Subcutaneous adipose tissue (tissue), 4 donors: ENCODE measurements at places on chromosomes 4 and X. TPM values are rescaled to one million over a fixed set of nuclear protein-coding genes. Genes with fewer than 3 reads are reported as not detected.

SPANXD gene
- not detected for total RNA-seq

SLITRK2 gene
- 0.94 TPM for total RNA-seq

NMU gene
- not detected for total RNA-seq

PABPC4L gene
- total RNA-seq, result 1.3 TPM

CYSLTR1 gene
- 6.8 TPM for total RNA-seq

GRIA2 gene
- total RNA-seq, result not detected

BEX2 gene
- total RNA-seq, result 1.3 TPM

SHROOM4 gene
- 16.6 TPM for total RNA-seq

MAP9 gene
- 7.5 TPM for total RNA-seq

KLHL13 gene
- 1.8 TPM for total RNA-seq

RIBC1 gene
- 0.51 TPM for total RNA-seq

FHIP1A gene
- total RNA-seq, result 0.34 TPM

ZNF718 gene
- 7.2 TPM for total RNA-seq

SERPINA7 gene
- total RNA-seq, result not detected

ATG4A gene
- total RNA-seq, result 13.4 TPM

GPR34 gene
- 52.8 TPM for total RNA-seq

FAM184B gene
- not detected for total RNA-seq

CUL4B gene
- total RNA-seq, result 55.7 TPM

TMPRSS11B gene
- not detected for total RNA-seq

INTU gene
- 4.6 TPM for total RNA-seq

YY2 gene
- total RNA-seq, result 2.4 TPM
